ENCODE measurements at places on chromosomes 4 and X.

DNA sequence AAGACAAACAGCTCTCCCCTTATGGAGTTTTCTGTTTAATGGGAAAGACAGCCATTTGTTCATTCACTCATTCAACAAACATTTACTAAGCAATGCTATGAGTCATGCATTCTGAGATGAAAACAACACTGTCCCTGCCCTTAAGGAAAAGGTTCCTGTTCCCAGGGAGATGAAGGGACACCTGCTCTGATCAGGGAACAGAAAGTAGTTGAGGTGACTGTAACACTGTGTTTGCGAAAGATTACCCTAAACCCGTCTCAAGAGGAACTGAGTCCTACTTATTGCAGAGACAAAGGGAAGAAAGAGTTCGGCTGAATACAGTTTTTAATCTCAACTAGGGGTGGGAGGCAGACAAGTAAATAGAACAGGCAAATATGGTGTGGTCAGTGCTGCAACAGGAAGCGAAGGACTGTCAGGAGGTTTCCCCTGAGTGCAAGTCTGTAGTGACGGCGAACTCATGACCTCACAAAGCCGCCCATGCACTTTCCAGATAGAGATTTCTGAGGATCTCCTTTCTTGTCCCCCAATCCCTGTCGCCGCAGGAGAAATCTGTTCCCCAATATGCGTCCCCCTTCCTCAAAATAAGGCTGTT, 712 bp downstream of the STX18 start:
- DNase-seq = peak; percentile 12

- no peak for DNase-seq
Measured at GRCh38 chrX:39459952-39460351, 637.8 kb downstream of the BCOR start.

DNA sequence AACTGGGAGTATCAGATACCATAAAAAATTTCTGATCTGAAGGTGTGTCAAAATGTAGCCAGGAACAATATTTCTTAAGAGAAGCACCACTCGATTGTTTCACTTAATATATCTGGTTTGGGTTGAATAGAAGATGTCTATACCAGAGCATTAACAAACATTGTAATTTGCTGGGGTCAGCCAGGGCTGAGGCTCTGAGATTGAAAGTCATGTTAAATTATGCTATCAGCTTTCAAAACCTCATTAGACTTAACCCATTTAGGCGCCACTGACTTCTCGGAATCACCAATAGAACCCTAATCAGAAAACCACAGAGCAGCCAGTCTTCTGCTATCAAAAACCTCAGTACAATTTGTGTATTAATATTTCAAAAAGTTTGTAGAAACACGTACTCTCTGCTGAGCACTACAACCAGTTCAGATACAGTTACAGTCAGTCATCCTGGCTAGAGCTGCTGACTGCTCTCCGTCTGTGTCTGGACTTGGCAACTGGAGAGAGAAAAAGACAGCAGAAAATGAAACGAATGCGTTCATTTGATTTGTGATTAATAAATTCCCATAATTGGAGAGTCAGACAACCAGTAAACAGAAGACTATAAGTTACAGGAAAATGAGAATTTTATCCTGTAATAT, 848.6 kb upstream of the PABPC4L start:
- no peak for DNase-seq

GRCh38 chr4:90544532-90545045, 417.4 kb downstream of the CCSER1 start:
- no peak for DNase-seq

- no peak for DNase-seq
Measured at GRCh38 chr4:86822136-86822535, 27.0 kb downstream of the SLC10A6 start.

GRCh38 chr4:182255441-182256190, 12.4 kb downstream of the TENM3 start:
- no peak for DNase-seq
